NCI-H2227 treated with DMSO at 0.1 percent for 48 hours (cell line): ENCODE measurements at places on chromosomes 1 and 21.

- DNase-seq: no peak
These were observed 50.5 kb upstream of the IL12RB2 start for GRCh38 chr1:67257173-67257535.

DNA sequence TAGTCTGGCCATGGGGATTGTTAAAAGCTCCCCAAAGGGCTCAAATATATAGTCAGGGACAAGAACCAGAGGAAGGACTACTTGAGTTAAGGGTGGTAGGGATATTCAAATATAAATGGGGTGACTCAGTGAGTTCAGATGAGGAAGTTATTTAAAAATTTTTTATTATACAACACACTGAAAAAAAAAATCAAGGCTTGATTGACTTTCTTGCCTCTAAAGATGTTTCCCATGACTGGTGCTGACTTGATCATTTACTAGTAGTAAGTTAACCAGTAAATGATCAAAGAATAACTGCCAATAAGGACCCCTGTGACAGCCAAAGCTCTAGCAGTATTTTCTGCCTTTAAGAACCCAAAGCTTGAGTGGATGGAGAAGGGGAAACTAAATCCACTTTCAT is 357.6 kb upstream of the NR5A2 start:
- DNase-seq: no peak

- DNase-seq: no peak
These were observed 31.9 kb upstream of the SLC45A1 start for GRCh38 chr1:8285965-8286364.

GRCh38 chr1:37602750-37603694 is 7.3 kb upstream of the GNL2 start:
- peak; percentile 57 for DNase-seq

GRCh38 chr1:183910845-183911244 is 105.9 kb downstream of the RGL1 start:
- DNase-seq: no peak

- DNase-seq: no peak
These were observed 102.7 kb upstream of the C21orf91 start for GRCh38 chr21:17921579-17922530.

- DNase-seq: no peak
These were observed 99.3 kb upstream of the ESRRG start for GRCh38 chr1:216822480-216822879.

- no peak for DNase-seq
These were observed 107.5 kb downstream of the PCNX2 start for GRCh38 chr1:233188061-233188460.
